Activated CD4-positive, alpha-beta T cell treated with anti-CD3 and anti-CD28 coated beads for 24 hours (primary cell): ENCODE measurements at places on chromosomes 2 and 18.

DNA sequence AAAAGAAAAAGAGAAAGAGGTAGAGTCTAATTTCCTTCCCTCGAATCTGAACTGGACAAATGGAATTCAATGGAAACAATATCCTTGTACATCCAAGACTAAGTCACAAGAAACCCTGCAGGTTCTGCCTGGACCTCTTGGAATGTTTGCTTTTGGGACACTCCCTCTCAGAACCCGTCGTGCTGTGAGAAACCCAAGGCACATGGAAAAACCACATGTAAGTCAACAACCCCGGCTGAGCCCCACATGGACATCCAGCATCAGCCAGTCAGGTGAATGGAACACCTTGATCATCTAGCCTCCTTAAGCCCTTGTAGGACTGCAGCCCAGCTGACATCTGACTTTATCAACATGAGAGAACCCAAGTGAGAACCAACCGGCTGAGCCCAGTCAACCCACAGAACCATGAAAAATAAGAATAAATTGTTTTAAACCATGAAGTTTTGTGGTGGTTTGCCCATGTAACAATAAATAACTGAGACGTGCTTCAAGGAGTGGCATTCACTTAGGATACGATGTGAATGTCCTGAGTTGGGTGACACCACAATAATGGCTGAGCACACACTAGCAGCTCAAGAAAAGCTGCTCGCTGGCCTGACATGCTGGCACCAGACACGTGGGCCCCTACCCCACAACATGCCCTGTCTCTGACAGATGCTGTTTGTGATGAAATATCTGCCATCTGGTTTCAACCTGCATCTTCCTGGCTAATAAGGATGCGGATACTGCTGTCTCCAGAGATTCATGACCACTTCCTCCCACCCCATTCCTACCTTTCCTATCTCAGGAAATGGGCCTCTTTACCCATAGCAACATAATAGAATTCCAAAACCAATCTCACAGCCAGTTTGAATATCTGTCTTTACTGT lies 28.8 kb downstream of the PKDCC start:
- no peak for DNase-seq

DNA sequence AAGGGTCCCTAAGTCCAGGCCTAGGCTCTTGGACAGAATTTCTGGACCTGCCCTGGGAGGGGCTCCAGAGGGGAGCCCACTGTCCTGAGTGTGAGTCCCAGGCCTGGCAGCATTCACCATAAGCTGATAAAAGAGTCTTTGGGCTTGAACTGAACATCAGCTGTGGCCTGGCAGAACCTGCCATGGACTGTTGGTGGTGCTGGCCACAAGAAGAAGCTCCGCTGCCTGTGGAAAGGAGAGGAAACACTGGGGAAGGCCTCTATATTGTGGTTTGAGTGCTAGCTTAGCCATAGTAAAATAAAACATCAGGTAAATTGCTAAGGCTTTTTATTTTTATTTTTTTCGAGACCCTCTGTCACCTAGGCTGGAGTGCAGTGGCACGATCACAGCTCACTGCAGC lies 20.9 kb upstream of the BAZ2B start:
- no peak for DNase-seq

DNA sequence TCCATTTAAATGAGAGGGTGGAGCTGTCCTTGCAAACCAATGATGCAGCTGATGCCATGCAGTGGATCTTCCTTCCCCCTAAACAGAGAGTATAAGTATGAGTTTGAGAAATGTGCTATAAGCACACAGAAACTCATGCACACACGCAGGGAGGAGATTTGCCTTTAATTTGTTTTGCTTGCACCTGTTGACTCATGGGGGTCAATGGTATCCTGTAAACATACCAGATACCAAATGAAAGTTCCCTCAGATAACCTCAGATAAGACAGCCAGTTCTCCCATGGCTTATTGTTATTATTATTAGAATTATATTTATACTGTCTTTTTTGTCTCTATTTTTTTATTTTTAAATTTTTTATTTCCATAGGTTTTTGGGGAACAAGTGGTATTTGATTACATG lies 29.5 kb upstream of the GPR39 start:
- no peak for DNase-seq

DNA sequence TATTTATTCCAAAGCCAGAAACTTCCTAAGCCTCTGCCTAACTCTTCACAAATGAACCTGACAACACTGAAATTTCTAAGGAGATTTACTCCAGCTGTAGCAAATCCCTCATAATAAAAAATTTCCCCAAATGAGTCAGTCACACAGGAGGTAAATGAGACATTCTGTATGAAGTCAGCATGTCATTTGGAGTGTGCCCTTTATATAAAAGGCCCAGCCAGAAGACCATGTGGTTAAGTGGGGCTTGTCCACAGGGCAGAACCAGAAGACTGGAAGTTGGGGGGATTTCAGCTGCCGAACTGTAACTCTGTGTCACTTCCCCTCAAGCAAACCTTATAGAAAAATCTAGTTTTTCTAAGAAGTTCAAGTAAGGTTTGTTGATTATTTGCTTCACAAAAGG lies 30.2 kb downstream of the NRP2 start:
- no peak for DNase-seq

DNA sequence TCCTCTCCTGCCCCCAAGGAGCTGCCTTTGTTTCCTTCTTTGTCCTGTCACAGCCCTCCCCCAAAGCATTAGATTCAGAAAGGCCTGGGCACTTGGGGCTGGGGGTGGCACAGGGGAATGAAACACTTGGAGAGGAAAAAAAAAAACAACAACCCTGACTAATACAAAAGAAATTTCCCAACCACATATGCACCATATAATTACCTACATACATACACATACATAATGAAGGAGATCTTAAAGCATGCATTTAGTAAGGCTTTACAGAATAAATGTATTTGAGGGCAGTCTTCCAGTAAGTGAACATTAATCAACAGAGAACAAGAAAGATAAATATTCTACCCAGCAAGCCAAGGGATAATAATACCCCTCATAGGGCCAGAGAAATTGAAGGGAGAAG lies 70.0 kb upstream of the PPP1CB start:
- no peak for DNase-seq

DNA sequence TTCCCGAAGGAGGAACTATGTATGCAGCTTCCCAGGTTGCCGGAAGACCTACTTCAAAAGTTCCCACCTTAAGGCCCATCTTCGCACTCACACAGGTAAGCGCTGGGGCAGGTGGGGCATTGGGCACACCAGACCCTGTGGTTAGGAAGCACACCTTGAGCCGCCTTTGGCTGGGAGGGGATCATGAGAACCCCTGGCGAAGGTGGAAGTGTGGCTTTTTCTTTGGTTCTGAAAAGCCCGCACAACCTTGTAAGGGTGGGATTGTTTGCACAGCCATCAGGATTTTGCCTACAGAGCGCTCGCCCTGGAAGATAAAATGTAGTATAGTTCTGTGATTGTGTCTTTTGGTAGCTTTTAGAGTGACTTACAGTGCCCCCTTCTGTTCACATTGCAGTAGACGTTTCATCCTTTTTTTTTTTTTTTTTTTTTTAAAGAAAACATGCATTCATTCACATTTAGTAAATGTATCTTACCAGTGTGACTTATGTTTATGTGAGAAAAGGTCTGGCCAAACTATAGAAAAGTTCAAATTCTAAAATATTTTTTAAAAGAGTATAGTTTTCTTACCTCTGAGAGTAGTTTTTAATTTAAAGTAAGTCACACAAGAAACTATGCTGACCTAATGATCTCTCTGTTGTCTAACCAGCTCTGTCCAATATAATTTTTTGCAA lies 5.3 kb downstream of the KLF11 start:
- DNase-seq, result no peak

DNA sequence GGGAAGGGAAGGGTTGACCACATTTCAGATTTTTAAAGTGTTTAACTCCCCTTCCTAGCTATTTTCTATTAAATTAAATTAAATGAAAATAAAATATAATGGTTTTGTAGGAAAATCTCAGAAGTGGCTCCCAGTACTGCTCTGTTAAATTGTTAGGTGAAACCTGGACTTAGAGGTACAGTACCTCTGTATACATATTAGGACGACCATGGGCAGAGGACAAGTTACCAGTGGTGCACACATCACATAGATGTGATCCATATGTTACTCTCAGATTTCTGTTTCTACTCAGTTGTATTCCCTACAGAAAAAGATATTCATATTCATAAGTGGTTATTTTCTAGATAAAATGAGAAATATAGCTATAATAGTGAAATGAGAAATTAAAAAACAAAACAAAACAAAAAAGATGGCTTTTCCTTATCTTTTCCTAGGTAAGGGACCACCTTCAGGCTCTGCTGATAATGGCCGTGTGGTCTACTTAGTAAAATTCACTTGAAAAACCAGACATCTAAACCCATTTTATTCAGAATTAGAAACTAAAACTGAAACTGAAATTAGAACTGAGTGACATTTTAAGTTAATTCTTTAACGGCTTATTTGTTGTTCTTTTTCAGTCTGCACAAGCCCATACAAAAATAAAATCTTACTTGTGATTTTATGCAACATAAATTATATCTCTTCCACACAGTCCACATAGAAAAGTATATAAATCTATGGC lies 832.5 kb upstream of the CHAC2 start:
- no peak for DNase-seq

DNA sequence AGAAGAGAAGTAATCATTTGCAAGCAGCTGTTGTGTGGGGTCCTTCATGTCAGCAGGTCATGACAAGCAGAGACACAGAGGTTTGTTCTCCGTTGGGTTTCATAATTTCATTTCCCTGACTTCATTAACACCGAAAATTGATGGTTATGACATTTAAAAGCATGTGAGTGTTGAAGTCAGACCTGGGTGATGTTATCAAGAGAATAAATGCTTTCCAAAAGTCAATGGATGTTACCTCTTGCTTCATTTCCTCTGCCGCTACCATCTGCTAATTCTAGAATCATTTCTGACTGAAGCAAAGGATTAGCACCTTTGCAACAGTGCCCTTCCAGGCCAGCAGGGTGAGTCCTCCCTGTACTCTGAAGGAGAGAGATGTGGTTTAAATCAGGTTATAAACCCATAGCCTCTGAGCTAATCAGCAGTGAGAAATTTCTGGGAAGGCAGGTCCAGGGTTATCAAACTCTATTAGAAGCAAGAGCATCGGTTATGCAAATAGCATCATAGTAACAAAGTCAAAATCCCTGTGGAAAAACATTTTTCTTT lies 446.2 kb downstream of the PIK3C3 start:
- DNase-seq, result no peak

GRCh38 chr18:13703899-13704298 lies 22.5 kb downstream of the FAM210A start:
- no peak for DNase-seq

DNA sequence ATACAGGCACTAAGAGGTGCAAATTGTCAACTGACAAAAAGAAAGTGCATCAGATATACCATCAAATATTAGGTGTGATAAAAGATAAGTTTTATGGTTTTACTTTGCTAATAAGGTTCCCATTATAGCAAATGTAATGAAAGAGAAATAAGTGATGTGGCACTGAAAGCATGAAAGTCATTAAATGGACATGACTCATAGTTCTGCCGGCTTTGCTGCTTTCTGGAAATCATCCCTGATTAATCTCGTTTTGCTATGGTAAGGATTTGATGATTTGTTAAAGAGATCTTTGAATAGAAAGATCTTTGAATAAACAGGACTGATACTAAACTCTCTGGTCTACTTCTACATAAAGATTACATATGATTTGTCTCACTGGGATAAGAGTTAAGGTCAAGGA lies 72.7 kb downstream of the CLIP4 start:
- DNase-seq, result no peak

- no peak for DNase-seq
These were observed 34.2 kb upstream of the REV1 start for GRCh38 chr2:99524056-99524455.

- DNase-seq, result no peak
These were observed 23.2 kb downstream of the METTL8 start for GRCh38 chr2:171410624-171411023.

GRCh38 chr18:57534511-57534909 lies 52.0 kb downstream of the FECH start:
- no peak for DNase-seq

GRCh38 chr2:149394864-149395263 lies 64.5 kb downstream of the LYPD6 start:
- no peak for DNase-seq

DNA sequence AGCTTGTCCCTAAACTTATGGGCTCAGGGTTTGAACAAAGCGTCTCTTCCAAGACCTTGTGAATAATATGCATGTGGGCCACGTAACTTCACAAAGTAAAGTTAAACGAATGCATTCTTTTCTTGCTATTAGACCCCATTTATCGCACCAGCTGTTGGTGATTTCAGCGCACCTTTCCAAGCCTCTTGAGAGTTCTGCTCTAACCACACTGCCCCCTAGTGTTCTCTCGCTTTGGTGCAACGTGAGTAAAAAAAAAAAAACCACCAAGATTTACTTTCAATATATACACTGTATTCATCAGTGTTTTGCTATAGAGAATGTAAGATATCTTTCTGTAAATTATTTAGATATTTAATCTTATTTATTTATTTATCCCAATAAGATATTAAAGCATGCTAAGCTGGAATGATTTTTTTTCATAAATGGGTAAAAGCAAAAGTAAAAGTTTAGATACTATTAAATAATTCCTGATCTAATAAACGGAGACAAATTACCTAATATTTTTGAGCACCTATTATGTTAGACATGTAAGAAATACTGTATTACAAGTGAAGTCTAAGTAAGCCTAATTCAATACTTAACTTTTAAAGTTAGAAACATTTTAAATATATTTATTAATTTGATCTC lies 459.5 kb downstream of the DLGAP1 start:
- peak; percentile 23 for DNase-seq

GRCh38 chr2:85990084-85990483 lies 101.3 kb upstream of the ST3GAL5 start:
- DNase-seq, result no peak

DNA sequence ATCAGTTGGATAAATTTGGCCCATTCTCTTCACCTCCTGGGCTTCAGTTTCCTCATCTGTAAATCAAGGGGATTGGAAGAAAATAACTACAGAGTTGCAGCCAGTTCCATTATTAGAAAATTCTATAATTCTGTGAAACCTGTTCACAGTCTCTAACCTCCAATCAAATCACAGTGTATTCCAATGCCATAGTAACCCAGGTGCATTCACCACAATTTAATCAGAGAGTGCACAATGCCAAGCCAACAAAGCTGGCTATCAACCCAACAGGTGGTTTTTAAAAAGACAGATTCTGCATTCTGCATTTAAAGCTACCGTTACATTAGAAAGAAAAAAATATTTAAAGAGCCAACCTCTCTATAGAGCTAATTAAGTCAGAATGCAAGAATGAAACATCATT lies 308.6 kb downstream of the RNF144A start:
- no peak for DNase-seq
